ENCODE measurements at places on chromosomes 16 and 17.

GRCh38 chr17:38926293-38927070, 1.1 kb downstream of the LASP1NB start:
- no peak for DNase-seq

DNA sequence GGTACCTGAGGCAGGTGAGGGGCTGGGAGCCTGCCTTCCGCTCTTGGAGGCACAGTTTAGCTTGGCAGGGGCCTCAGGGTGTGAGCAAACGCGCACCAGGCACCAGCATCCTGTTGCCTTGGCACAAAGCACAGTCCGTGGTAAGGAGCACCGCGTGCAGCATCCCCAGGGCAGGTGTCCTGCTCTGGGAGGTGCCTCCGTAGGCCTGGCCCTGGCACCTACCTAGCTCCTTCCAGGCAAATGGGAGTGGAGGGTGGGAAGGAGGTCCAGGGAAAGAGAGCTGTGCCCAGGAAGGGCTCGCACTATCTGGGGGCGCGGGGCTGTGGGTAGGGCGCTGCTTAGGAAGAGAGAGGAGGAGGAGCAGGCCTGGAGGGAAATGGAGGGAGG, 3.1 kb upstream of the GSE1 start:
- DNase-seq: no peak

DNA sequence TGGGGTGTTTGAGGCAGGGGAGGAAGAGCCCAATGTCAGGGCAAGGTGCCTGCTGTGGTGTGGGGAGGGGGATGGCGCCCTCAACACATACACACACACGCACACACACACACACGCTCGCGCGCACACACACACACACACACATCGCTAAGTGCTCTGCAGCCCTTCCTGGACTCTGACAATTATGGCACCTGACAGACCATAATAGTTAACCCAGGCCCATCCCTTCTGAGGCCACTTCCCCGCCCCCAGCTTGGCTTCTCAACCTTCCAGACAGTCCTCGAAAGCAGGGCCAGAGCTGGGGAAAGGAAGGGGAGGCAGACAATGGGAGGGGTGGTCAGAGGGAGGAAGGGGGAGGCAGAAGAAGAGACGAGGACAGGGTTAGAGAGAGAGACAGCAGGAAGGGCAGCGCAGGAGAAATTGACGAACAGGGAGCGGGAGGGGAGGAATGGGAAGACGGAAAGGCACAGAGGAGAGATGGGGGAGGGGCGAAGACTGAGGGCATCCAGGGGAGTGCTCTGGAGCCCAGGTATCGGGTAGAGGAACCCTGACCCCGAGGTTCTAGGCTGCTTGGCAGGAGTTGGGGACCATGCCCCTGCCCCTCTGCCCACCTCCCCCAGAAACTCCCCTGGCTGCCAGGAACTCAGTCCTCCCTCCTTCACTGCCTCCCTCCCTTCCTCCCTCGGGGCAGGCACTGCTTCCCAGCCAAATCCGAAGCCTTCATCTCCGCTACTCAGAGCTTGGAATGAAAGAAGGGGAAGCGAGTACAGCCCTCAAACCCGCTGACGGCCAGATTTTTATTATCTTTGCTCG, 4.0 kb downstream of the SRCIN1 start:
- no peak for DNase-seq

DNA sequence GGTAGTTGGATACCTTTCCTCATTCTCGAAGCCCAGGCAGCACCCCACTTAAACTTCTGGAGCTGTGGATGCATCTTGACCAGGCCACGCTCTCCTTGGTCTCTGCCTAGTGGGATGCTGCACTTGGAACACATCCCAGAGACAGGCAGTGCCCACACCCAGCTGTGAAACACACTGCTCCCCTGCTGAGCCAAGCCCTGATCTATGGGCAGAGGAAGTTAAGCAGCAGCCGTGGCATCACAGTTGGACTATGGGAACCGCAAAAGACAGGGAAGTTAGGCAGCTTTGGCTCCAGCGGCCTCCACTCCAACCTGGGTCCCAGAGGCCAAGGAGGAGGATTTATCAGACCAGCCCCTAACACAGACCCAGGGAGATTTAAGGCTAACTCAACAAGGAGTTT, 284.8 kb upstream of the CCL2 start:
- DNase-seq: no peak

DNA sequence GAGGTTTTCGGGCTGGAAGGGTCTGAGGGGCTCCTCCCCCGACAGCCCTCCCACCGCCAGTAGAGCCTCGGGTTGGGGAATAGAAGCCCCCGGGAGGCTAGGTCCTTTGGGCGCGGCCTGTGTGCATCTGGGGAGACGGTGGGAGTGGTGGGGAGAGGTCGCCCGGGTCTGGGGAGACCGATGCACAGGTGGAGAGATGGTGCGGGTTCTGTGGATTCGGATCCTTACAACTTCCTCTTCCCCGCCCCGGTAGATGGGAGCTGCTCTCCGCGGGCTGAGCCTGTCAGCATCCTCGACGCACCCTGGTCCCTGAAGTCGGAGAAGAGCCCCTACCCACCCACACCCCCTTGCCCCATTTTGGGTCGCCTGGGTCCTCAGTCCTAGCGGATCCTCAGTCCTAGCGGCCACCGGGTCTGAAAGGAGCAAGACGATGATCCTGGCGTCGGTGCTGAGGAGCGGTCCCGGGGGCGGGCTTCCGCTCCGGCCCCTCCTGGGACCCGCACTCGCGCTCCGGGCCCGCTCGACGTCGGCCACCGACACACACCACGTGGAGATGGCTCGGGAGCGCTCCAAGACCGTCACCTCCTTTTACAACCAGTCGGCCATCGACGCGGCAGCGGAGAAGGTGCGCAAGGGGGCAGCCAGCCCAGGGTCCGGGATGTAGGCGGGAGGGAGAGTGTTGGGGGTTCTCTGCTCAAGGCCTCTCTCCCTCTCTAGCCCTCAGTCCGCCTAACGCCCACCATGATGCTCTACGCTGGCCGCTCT, 790 bp downstream of the BCKDK start:
- no peak for DNase-seq

- no peak for DNase-seq
Measured at GRCh38 chr17:73437826-73438225, 126.0 kb upstream of the CDC42EP4 start.

- no peak for DNase-seq
Measured at GRCh38 chr17:38733982-38734973, 4.1 kb downstream of the CISD3 start.

- no peak for DNase-seq
Measured at GRCh38 chr17:17989081-17989480, 16.4 kb downstream of the DRC3 start.

GRCh38 chr17:32520104-32520701, 33.4 kb downstream of the CDK5R1 start:
- DNase-seq: no peak

- DNase-seq: no peak
Measured at GRCh38 chr16:15639061-15639568, 3.8 kb downstream of the MARF1 start.

- no peak for DNase-seq
Measured at GRCh38 chr16:30493941-30494488, 21.5 kb downstream of the ITGAL start.

DNA sequence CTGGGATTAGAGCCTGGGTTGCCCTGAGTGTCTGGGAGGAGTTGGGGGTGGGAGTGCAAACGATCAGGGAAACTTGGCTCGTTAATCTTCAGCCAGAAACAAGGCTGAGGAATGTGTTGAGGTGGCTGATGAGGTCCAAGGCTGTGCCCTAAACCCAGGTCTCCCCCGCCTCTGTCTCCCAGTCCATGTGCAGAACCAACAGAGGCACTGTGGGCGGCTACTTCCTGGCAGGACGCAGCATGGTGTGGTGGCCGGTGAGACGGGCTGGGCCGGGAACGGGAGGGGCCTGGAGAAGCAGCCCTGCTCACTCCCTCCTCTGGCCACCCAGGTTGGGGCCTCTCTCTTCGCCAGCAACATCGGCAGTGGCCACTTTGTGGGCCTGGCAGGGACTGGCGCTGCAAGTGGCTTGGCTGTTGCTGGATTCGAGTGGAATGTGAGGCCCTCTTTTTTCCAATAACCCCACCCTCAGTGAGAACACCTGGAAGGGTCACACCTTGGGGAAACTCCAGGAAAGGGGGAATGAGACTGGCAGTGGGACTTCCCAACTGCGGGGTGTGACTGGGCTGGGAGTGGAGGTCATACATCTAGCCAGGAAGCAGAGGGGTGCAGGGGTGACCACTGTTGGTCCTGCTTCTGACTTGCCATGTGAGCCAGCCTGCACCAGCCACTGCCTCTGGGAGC, 1.7 kb downstream of the SLC5A2 start:
- no peak for DNase-seq

DNA sequence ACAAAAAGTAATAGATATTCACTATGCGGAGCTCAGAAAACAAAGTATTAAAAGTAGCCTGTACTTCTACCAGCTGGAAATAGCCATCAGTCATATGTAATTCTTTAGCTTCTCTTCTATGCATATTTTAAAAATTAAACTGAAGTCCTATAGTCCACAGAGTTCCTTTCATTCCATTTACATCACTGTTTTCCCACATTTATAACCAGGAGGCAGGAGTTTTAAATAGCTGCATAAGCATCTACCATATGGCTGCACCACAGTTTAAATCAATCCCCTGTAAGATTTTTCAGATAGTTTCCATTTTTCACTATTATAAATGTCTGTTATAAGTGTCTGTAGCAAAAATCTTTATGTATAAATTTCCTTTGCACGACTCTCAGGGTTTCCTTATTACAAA, 45.1 kb downstream of the ZFHX3 start:
- no peak for DNase-seq

GRCh38 chr17:79615926-79616325, 5.1 kb upstream of the RBFOX3 start:
- no peak for DNase-seq

DNA sequence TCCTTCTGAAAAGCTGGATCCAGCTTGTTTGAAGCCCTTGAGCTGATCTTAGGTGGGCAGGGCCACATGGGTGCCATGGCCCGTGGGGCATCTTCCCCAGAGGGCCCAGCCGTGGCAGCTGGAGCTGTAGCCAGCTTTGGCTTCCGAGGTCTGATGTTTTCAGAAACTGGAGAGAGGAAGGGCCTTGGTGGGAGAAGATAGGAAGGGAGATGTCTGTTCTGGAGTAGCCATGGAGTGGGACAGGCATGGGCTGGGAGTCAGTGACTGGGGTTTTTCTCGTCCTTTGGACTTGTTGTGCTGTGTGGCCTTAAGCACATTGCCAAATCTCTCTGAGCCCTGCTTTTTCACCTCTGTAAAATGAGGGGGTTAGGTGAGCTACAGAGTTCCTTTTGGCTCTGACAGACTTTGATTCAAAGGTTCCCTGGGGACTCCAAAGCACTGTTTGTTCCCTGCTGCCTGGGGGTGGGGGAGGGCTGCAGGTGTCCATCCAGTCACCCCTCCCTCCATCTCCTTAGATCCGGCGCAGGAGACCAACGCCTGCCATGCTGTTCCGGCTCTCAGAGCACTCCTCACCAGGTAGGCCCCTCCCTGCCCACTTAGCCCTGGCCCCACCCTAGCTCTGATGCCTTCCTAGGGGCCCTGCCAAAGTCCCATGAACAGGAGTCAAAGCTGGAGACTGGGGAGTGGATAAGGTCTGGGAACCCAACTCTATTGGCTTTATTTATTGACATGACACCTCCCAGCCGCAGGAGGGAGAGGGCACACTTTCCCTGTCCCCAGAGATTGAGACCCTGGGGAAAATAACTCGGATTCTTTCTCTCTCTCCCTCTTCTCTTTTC, 2.1 kb downstream of the PPP1R1B start:
- DNase-seq: no peak

DNA sequence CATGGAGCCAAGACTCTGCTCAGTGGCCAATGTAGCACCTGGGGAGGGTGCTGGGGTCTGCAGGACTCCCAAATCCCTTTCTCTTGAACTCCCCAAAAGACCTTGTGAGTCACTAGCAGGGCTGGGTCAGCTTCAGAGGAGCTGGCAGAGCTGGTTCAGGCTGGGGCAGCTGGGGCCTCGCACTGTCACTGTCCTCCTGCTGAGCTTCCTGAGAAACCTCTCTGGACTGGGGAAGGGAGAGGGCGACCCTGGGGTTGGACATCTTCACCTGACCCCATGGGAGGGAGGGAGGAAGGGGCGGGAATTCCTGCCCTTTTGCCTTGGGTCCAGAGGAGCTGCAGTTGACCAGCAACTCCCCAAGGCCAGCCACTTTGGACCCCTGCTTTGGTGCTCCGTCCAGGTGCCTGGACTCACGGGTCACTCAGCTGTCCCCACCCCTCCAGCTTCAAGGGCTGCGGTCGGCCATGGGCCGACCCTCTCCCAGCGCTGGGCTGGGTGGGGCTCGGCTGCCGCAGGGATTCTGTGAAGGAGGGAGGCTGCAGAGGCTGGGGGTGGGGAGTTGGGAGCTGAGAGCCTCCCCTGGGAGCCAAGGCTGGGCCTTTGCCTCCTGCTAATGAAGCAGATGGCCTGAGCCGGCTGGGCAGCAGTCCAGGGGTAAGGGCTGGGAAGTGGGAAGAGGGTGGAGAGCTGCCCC, 9.2 kb downstream of the FMNL1 start:
- no peak for DNase-seq

GRCh38 chr17:83173914-83174361, 94.5 kb downstream of the METRNL start:
- DNase-seq: no peak

GRCh38 chr16:84992717-84993075, 18.6 kb downstream of the ZDHHC7 start:
- no peak for DNase-seq

GRCh38 chr17:3766779-3767178, 34.2 kb downstream of the ITGAE start:
- DNase-seq: no peak

- no peak for DNase-seq
Measured at GRCh38 chr16:22360963-22361659, 13.3 kb downstream of the CDR2 start.

DNA sequence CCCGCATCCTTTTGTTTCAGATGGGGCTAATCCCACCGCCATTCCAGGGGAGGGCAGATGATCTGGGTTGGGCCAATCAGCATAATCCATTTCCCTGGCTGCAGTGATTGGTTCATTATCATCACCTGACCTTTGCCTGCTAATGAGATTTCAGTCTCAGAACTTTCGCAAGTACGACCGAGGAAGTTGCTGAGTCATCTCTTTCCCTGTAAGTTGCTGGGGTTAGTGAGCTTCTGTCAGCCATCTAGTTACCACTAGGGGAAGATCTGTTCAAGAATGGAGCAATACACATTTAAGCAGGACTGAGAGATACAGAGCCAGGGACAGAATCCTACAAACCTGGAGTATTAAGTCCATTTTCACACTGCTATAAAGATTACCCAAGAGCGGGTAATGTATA, 65.3 kb upstream of the NUDT7 start:
- no peak for DNase-seq

- DNase-seq: no peak
Measured at GRCh38 chr16:85755929-85756768, 5.3 kb upstream of the C16orf74 start.

GRCh38 chr17:38563362-38564253, 42.1 kb downstream of the SRCIN1 start:
- no peak for DNase-seq

All from activated CD4-positive, CD25-positive, alpha-beta regulatory T cell (primary cell).